SK-N-SH (cell line): ENCODE measurements at places on chromosomes 5 and 9. TPM values are rescaled to one million over a fixed set of nuclear protein-coding genes. Genes with fewer than 3 reads are reported as not detected.

ACOT12 gene
- 0.07 and 0.19 TPM in 2 replicates for polyA plus RNA-seq

- peak; percentile 22 for DNase-seq
- no peaks in the 10 kb centered on the region for H3K4me1 ChIP-seq
- H3K36me3 ChIP-seq = no peaks in the 10 kb centered on the region
- no peaks in the 10 kb centered on the region for H3K27me3 ChIP-seq
- no peak overlapping the region for H3K4me3 ChIP-seq
- no peak overlapping the region for H3K27ac ChIP-seq
Measured at GRCh38 chr9:78213712-78214111, 22.2 kb upstream of the CEP78 start.

- H3K27me3 ChIP-seq = no peaks in the 10 kb centered on the region
- H3K27ac ChIP-seq = no peak overlapping the region
- H3K36me3 ChIP-seq = no peaks in the 10 kb centered on the region
- DNase-seq = no peak
- no peaks in the 10 kb centered on the region for H3K4me1 ChIP-seq
Measured at GRCh38 chr9:119175581-119175980, 193.7 kb downstream of the BRINP1 start.

SPINK4 gene
- not detected in 2 replicates for polyA plus RNA-seq

GRCh38 chr5:119187776-119188529 is 117.1 kb downstream of the DMXL1 start:
- H3K27ac ChIP-seq = no peak overlapping the region
- no peaks in the 10 kb centered on the region for H3K4me1 ChIP-seq
- DNase-seq = no peak
- H3K36me3 ChIP-seq = peaks cover 15% of the 10 kb centered on the region

DNA sequence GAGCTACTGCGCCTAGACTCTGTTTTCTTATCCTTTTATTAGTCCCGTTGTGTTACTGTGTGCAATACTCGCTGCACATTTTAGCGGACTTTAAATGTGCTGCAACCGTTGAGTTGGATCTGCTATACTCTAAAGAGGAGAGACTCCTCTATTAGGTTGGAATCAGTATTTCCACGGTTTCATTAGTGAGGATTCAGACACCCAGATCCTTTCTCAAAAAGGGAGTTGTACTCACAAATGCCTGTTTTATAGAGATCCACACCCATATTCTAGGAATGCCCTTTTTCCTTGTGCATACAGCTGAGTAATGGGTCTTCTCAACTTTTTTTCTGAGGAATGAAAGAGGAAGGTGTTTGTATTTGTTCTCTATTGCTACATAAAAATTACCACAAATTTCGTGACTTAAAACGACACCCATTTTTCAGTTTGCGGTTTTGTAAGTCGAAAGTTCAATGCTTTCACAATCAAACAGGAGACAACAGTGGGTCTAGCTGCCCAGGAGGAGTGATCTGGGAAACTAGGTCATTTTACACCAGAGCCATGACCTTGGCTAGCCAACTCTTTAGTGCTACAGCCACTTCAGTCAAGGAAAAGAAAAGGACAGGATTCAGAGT is 52.8 kb upstream of the SLC44A1 start:
- no peak overlapping the region for H3K4me3 ChIP-seq
- DNase-seq = no peak
- H3K4me1 ChIP-seq = no peaks in the 10 kb centered on the region
- H3K36me3 ChIP-seq = no peaks in the 10 kb centered on the region
- no peak overlapping the region for H3K27ac ChIP-seq
- no peaks in the 10 kb centered on the region for H3K27me3 ChIP-seq

GRCh38 chr5:147426640-147427327 is 83.1 kb downstream of the DPYSL3 start:
- peaks cover 33% of the 10 kb centered on the region for H3K36me3 ChIP-seq
- peaks cover 14% of the 10 kb centered on the region; the same call in 1 of the 2 replicates for H3K4me1 ChIP-seq
- H3K27me3 ChIP-seq = no peaks in the 10 kb centered on the region
- no peak overlapping the region for H3K27ac ChIP-seq

DNA sequence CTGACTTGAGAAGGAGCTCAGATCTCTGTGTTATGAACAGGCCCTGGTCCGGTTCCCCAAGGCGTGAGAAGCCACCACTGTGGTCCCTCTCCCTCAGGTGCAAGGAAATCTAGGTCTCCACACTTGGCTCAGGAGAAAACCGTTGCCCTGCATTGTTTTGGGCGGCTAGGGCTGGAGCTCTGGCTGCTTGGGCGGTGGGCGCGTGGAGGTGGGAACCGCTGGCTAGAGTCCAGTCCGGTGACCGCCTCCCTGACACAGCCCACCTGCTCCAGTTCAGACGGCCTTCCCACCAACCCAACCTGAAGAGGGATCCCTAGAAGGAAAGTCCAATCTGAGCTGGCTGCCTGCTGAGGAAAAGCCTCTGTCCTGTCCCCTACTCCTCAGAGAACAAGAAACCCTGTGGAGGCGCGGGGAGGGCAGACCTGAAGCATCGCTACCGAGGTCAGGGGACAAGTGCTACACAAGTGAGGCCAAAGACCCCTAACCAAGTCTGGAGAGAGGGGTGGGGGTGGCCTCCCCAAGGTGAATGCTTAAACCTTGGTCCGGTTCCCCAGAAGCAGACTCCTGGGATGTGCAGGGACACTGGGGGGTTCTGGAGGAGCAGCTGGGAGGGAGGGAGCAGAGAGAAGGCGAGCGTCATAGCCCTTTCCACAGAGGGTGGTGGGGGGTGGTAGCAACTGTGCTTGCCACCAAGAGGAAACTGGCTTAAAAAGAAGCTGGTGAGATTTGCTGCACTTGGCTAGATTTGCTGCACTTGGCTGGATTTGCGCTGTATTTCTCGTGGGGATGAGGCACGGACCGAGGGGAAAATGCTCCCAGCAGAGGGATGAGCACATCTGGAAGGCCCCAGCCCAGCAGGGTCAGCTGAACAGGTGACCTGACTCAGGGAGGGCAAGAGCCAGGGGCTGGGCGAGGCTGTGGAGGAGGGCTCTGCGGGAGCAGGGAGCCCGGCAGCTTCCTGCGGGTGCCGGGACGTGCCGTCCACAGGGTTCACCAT is 65.2 kb downstream of the RAPGEF1 start:
- peaks cover 32% of the 10 kb centered on the region for H3K4me1 ChIP-seq
- no peaks in the 10 kb centered on the region for H3K27me3 ChIP-seq
- H3K27ac ChIP-seq = no peak overlapping the region
- DNase-seq = no peak
- H3K4me3 ChIP-seq = no peak overlapping the region
- no peaks in the 10 kb centered on the region for H3K36me3 ChIP-seq

IL4 gene
- polyA plus RNA-seq = not detected in 2 replicates

IRGM gene
- polyA plus RNA-seq = 0.13 and 0.19 TPM in 2 replicates

DNA sequence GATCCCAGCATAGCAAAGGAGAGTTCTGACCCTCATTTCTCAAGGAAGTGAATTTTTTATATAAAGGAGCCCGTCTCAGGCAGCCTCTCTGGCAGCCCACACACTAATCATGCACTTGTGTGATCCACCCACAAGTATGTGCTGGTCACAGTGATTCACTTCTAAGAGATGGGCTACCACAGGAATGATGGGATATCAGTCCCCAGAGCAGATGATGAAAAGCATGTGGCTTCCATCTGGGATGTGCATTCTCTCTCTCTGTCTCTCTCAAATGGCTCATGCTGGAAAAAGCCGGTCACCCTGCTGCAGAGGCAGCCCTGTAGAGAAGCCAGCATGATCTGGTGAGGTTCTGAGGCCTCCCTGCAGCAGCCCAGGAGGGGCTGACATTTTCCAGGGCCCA is 74.2 kb upstream of the ADCY2 start:
- H3K36me3 ChIP-seq = no peaks in the 10 kb centered on the region
- H3K27ac ChIP-seq = peak overlapping the region; percentile 81
- no peak overlapping the region for H3K4me3 ChIP-seq
- H3K4me1 ChIP-seq = peaks cover 16% of the 10 kb centered on the region; the same call in 1 of the 2 replicates

PIP5K1B gene
- not detected in 2 replicates for polyA plus RNA-seq

GRCh38 chr5:146079695-146080373 is 25.5 kb downstream of the PLAC8L1 start:
- no peak for DNase-seq
- H3K27me3 ChIP-seq = no peaks in the 10 kb centered on the region
- H3K27ac ChIP-seq = no peak overlapping the region
- no peak overlapping the region for H3K4me3 ChIP-seq

DNA sequence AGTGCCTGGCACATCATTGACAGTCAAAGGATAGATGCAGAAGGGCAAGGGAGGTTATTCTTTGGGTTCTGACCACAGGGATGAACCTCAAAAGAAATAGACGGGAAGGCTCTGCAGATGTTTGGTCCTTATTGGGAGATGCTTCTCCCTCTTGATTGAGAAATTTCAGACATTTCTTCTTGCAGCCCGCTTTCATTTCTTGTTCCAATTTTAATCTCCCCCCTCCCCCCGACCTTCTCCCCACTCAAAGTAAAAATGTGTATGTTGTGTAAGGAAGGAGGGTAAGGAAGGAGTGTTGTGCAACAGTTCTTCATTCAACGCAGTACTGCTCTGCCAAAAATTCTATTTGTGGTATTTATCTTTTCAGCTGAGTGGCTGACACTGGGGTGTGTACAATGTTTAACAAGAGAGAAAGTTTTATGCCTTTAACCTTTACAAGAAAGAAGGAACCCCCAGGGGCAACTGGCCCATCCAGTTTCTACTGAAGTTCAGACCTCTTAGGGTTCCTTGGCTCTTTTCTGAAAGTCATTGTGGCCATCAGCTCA is 46.3 kb upstream of the TNFSF15 start:
- H3K27ac ChIP-seq = no peak overlapping the region
- H3K4me3 ChIP-seq = no peak overlapping the region
- H3K36me3 ChIP-seq = no peaks in the 10 kb centered on the region
- no peaks in the 10 kb centered on the region for H3K27me3 ChIP-seq

RGS7BP gene
- not detected in 2 replicates for polyA plus RNA-seq

DNA sequence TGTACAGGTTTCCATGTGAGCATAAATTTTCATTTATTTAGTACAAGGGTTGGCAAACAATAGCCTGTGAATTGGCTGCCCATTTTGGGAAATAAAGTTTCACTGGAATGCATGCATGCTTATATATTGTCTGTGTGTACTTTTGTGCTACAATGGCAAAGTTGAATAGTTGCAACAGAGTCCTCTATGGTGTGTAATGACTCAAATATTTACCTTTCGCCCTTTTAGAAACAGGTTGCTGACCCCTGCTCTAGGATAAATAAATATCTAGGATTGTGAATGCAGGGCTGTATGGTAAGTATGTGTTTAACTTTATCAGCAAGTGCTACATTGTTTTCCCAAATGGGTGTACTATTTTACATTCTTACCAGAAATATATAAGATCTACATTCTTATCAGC is 47.2 kb downstream of the XRCC4 start:
- H3K4me3 ChIP-seq = no peak overlapping the region
- DNase-seq = no peak
- no peaks in the 10 kb centered on the region for H3K27me3 ChIP-seq
- H3K36me3 ChIP-seq = no peaks in the 10 kb centered on the region

DNA sequence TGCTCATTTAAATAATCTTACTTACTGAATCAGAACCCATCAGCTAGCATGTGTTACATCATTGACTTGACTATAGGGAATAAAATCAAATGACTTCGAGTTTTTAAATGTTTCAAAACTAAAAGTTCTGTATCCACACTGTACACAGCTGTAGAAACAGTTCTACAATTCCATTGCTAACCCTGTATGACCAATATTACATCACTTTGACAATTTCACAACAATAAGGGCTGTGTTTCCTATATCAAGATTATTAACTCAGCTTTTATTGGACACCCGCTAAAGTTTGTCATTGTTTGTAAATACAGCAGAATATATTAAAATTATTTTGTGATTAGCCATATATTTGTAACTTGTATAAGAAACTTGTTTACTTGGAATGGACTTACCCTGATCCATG is 540.8 kb downstream of the PRELID2 start:
- no peak overlapping the region for H3K4me3 ChIP-seq
- H3K27me3 ChIP-seq = no peaks in the 10 kb centered on the region
- no peak for DNase-seq
- H3K36me3 ChIP-seq = no peaks in the 10 kb centered on the region
- H3K4me1 ChIP-seq = no peaks in the 10 kb centered on the region

GABRP gene
- 0.03 and 0.08 TPM in 2 replicates for polyA plus RNA-seq

GRCh38 chr9:124454791-124455443 is 4.7 kb downstream of the ADGRD2 start:
- no peaks in the 10 kb centered on the region for H3K36me3 ChIP-seq
- no peaks in the 10 kb centered on the region for H3K27me3 ChIP-seq
- no peak overlapping the region for H3K27ac ChIP-seq
- DNase-seq = peak; percentile 32

DNA sequence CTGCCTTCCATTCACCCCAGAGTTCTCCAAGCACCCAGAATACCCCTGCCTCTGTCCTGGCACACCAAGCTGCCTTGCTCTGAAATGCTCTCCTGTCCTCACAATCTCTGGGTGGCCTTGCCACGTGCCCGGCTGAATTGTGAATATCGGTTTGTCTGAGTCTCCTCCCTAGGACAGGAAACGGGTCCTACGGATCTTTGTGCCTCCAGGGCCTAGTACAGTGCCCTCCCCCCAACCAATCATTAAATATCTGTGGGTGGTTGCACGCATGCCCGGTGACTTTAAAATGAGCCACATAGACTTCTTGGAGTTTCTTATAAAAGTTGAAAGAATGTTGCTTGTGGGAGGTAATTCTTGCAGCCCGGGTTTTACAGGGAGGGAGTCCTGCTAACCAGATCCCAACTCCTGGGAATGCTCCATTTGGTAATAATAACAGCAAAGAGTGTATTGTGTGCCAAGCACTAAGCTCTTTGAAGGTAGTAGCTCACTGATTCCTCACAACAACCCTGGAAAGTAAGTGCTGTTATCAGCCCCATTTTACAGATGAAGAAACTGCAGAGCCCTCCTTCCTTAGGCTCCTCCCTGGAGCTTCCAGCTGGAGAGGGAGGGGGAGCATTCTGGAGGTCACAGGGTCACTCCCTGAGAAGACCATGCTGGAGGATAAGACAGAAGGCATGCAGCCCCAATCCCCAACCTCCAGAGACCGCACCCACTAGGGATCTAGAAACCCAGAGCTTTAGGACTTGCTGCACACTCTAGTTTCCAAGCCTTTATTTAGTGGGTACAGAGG is 23.4 kb downstream of the URM1 start:
- H3K4me1 ChIP-seq = no peaks in the 10 kb centered on the region
- H3K36me3 ChIP-seq = no peaks in the 10 kb centered on the region
- H3K27me3 ChIP-seq = no peaks in the 10 kb centered on the region; the same call in 1 of the 2 replicates
- H3K4me3 ChIP-seq = no peak overlapping the region

SPOCK1 gene
- polyA plus RNA-seq = 9.1 and 11.3 TPM in 2 replicates
